ENCODE measurements at places on chromosomes 4 and X.

- DNase-seq, result no peak
Measured at GRCh38 chrX:131792789-131793462, 230.2 kb upstream of the STK26 start.

DNA sequence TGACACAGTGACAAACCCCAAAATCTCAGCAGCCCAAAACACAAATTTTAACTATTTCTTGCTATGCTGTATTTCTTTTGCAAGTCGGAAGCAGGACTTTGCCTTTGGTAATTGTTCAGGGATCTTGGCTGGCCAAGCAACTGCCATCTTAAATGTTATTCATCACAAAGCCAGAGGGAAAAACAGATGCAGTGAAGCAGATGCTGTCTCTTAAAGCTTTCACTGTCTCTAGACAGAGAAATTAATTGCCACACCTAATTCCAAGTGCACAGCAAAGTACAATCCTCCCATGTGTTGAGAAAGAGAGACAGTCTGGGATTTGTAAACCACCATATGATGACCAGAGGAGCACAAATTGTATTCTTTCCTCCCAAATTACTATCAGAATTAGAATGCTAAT, 30.0 kb upstream of the GALNT7 start:
- DNase-seq, result no peak

DNA sequence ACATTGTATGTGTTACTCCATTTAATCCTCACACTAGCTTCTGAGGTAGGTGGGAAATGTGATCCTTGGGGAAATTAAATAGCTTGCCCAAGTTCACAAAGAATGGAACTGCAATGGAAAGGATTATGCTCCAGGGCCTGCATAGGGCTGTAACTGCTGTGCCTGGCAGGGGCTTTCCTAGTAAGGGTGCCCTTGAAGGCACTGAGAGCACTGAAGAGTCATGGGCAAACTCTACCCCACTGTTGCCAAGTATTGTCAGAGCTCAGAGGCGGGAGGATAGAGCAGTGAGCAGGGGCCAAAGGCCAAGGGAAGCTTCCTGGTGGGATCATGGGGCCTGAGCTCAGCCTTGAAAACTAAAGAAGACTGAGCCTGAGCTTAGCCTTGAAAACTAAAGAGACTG, 133.0 kb upstream of the NALF2 start:
- no peak for DNase-seq

GRCh38 chr4:151687021-151687640, 73.7 kb downstream of the GATB start:
- no peak for DNase-seq

- no peak for DNase-seq
Measured at GRCh38 chr4:98448908-98449307, 187.7 kb downstream of the RAP1GDS1 start.

DNA sequence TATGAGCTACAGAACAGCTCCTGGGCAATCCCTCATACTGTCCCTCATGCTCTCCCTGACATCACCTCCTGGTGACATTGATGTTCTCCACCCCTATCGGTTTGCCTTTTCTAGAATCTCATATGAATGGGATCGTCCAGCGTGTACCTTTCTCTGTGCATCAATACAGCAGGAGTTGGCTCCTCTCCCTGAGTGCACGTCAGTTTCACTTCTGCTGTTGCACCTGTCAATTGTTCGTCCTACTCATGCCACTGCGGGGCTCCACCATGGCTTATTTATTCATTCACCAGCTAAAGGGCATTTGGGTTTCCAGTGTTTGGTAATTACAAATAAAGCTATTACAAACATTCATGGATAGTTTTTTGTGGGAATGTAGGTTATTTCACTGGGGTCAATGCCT, 269.1 kb upstream of the ZFP42 start:
- no peak for DNase-seq

Data from stimulated activated naive CD8-positive, alpha-beta T cell treated with anti-CD3 and anti-CD28 coated beads, Interleukin-15, amount 100 ng/mL, for 72 hours (primary cell).